KBM-7 (cell line): ENCODE measurements at places on chromosomes 6 and 20.

- no peak for DNase-seq
Measured at GRCh38 chr6:164911873-164912580, 397.4 kb downstream of the C6orf118 start.

DNA sequence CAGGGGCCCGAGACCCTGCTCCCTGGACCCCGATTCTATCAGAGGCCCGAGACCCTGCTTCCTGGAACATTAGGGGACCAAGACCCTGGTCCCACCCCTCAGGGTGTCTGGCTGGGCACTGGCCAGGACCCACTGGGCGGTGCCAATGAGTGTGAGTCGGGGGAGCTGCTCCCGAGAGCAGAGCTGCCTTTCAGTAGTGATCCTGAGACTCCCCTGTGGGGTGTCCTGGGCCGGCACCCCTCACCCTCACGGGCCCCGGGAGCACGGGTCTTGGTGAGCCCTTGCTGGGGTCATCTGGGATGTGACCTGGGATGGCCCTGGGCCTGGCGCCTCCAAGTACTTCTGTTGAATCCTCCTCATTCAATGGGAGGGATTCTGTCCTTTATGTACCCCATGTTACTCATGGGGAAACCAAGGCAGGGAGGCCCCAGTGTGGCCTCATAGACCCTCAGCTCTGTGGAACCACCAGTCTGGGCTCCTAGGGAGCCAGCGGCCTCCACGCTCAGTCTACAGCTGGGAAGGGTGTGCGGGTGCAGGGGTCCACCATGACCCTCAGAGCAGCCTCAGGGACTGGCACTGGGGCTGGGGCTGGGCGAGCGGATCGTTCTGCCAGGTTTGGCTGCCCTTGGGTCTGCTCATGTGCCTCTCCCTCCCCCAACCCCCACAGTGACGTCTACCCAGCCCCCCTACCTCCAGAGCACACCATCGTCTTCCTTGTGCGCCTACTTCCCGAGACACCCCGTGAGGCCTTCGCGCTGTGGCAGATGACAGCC, 25.6 kb downstream of the COL20A1 start:
- DNase-seq = no peak

GRCh38 chr6:99434702-99435530, 9.8 kb upstream of the PNISR start:
- DNase-seq = peak; percentile 41

- no peak for DNase-seq
Measured at GRCh38 chr20:52787216-52787615, 184.9 kb upstream of the TSHZ2 start.

DNA sequence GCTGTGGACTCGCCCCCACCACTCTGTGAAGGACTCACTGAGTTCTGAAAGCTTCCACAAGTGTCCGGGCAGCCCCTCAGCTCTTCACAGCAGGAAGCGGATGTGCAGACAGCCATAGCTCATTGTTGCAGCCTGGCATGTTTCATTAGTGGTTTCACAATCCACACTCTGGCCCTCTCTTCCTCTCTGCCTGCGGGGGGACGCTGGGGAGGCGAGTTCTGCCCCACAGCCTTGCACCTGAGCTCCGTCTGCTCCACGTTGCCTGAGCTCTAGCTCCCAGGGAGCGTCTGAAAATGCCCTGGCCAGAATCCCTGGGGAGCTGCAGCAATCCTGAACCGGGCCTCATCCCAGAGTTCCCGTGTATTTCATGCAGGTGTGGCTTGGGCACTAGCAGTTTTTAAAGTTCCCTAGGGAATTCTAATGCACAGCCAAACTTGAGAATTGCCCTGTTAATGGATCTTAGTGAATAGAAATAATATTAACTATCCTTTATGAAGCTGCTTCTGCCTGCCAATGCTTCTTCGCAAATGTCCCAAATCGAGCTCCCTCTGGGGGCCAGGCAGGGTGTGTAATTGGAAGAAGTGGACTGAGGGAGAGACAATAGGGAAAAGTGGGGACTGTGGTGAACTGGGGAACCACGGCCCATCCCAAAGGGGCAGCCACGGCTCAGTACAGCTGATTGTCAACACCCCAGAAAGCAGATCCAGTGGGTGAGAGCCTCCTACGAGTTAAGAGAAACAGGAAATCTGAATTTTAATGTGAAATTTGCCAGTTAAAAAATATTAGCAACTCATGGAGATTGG, 51.5 kb downstream of the CTCFL start:
- peak; percentile 91 for DNase-seq

GRCh38 chr6:144170044-144170443, 19.7 kb downstream of the STX11 start:
- DNase-seq = no peak

DNA sequence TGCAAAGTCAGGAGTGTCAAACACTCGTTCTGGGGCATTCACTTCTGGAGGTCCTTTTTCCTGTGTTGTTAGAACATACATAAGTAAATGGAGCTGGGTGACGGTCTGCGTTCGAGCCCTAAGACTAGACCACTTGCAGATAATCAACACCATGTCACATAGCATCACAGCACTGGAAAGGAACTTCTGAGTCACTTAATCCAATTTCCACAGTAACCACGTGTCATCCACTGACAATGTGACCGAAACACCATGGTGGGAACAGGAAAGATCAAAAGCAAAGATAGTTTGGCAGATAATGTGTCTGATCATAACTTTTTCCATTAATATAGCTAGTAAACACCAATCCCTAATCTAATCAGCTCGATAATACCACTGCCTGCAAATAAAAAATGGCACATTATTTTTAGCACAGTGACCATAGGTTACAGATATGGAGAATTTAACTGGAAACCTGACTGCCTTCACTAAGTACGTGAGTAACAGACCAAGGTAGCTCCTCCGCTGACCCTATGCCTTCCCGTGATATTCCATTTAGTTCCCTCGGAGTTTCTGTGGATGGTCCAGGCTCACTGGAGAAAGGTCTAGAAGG, 34.8 kb downstream of the WRNIP1 start:
- DNase-seq = no peak

- DNase-seq = no peak
Measured at GRCh38 chr6:167027772-167028171, 28.6 kb downstream of the CEP43 start.

GRCh38 chr20:4885877-4886276, 115.4 kb downstream of the SLC23A2 start:
- peak; percentile 31 for DNase-seq

DNA sequence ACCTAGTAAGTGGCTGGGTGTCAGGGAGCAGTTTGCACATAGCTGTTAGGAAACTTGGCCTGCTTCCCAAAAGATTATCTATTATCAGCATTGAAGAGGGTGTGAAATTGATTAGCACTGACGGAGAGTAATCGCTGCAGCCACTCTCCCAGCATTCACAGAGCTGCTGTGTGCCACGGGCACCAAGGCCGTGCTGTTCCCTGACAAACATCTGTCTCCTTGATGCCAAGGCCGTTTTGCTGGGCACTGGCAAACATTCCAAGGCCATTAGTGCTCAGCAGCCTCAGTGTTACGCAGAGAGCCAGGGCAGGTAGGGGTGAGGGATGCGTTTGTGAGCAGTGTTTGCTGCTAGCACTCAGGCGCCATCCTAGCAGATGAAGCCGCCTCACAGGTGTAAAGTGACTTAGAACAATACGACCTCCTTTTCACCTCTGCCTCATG, 57.7 kb upstream of the VSTM2L start:
- DNase-seq = no peak

- DNase-seq = peak; percentile 51
Measured at GRCh38 chr6:158002951-158003853, 21.5 kb downstream of the SYNJ2 start.

GRCh38 chr20:39029364-39029763, 67.2 kb downstream of the DHX35 start:
- no peak for DNase-seq

- DNase-seq = no peak
Measured at GRCh38 chr6:49552596-49552995, 2.1 kb downstream of the C6orf141 start.

DNA sequence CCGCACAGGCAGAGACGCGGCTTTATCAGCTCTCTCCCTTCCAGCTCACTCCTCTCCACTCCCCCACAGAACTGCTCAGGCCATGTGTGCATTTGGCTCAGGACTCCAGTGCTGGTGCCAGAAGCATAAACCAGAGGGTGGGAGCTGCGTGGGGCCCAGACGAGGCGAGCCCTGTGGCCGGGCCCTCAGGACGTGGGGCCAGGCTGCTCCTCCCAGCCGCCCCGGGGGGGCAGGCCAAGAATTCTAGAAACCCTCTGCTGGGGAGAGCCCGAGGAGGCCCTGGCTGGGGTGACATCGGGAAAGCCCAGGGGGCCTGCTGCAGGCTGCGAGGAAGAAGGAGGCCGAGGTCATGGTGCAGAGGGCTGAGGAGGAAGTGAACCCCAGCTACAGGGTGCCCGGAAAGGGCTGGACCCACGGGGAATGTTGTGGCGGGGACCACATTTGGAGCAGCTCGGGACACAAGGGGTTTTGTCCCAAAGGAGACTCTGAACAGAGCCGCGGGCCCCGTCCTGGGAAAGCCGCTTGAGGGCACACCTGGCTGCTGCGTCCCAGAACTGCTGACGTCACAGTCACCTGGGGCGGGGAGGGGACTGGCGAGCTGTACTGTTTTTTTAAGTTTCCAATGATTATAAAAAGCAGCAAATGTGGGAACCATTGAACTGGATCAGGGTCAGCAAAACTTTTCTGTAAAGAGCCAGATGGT, 107.1 kb downstream of the BANF2 start:
- no peak for DNase-seq

GRCh38 chr20:57655809-57656155, 35.6 kb upstream of the ZBP1 start:
- DNase-seq = no peak

GRCh38 chr6:52538252-52538900, 38.5 kb downstream of the TRAM2 start:
- DNase-seq = no peak

DNA sequence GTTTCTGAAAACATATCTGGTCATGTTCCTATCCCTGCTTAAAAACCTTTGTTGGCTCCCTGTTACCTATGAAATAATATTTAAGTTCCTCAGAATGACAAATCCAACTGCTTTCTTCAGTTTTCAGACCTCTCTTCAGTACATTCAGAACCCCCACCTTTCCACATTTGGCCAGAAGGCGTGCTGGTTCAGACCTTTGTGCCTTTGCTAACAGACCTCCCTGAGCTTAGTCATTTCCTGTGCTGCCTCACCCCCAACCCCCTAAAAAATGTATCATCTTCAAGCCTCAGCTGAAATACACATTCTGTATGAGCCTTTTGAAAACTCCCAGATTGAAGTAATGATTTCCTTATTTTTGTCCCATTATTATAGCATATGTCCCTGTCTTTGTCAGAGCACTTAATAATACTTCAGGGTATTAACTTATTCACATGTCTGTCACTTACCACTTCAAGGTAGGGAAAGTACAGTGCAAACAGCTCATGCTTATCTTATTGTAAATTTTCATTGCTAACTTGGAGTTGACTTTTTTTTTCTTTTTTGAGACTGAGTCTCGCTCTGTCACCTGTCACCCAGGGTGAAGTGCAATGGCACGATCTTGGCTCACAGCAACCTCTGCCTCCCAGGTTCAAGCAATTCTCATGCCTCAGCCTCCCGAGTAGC, 19.7 kb downstream of the FAM217A start:
- peak; percentile 45 for DNase-seq

GRCh38 chr6:56803594-56803993, 151.3 kb upstream of the BEND6 start:
- DNase-seq = no peak

GRCh38 chr6:160110586-160111123, 11.0 kb upstream of the SLC22A1 start:
- DNase-seq = no peak

DNA sequence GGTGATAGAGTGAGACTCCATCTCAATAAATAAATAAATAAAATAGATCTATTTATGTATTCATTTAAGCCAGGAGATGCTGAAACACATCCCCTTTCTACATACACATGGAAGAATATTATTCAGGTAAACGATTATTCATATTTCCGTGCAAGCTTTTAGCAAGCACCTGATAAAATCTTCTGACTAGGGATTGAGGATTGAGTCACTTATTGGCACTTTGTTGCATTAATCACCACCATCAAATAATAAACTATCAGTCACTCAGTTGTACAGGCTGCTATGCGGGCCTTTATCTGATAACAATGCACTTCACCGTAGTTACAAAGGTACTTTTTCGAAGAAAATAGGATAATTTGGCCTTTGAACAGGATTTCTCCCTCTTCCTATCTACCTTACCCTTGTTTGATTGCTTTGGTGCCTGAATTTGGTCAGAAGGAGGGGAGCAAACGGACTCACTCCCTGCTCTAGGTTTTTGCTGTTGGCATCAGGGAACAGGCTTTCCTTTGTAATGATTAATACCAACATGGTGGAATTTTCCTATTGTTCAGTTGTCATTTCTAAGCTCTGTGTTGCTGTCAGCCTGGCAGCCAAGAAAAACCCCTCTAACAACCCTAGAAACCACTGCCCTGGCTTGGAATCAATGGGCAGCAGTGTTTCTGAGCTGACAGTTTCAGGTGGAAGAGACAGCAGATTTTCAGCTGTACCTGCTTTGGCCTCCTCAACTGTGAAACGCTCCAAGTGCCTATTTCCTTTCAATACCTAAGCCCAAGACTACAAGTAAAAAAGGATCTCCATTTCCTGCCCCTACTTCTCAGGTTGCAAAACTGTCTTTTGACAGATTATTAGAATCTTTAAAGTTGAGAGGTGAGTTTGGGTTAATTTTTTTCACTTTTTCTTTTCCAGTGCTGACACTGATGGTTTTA, 63.0 kb downstream of the MYB start:
- no peak for DNase-seq

DNA sequence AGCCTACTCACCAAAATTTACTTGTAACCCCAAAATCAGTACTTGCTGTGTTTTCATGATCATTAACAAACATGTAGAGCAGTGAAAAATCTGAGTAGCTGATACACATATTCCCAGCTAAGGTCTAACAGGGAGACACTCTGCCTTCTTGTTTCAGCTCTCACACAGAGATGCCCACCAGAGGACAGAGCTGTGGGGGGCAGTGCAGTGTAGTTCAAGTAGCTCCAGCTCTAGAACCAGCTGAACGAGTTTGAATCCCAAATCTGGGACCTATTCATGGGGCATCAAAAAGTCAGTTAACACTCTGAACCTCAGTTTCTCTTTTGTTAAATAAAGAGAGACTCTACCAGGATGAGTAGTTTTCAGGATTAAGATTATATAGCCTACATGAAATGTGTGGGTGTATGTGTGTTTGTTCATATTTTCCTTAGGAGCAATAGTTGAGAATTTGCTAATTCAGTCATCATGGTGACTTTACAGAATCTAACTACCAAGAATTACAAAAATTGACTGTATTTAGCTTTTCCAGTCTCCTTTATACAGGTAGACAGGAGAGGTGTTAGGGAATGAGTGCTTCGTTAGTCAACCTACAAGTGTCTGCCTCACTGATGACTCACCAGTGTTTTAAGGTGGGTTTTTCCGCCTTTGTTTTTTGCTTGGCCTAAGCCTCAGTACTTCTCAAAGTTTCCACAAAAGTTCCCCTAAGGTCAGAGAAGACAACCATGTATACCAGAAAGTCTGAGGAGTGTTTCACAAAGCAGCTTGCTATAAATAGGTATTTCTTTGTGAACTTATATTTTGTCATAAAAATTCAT, 164.0 kb upstream of the RUNX2 start:
- no peak for DNase-seq

GRCh38 chr6:165726965-165727381, 63.9 kb upstream of the PDE10A start:
- DNase-seq = no peak

- DNase-seq = peak; percentile 75
Measured at GRCh38 chr6:26520237-26520849, 17.8 kb upstream of the HMGN4 start.

GRCh38 chr6:44808148-44808547, 420.6 kb downstream of the CDC5L start:
- no peak for DNase-seq
